Urinary bladder (tissue), 4 donors: ENCODE measurements at places on chromosomes 4 and X. TPM values are rescaled to one million over a fixed set of nuclear protein-coding genes. Genes with fewer than 3 reads are reported as not detected.

Gene PDCL2
- polyA plus RNA-seq = not detected

Gene KIT
- polyA plus RNA-seq = 11.7 TPM

Gene DMRTC1B
- 0.71 TPM for polyA plus RNA-seq

Gene SMPX
- 3.6 TPM for polyA plus RNA-seq

Gene FSTL5
- 0.06 TPM for polyA plus RNA-seq

Gene ENPEP
- 2.0 TPM for polyA plus RNA-seq

Gene FDCSP
- polyA plus RNA-seq = 0.80 TPM
